CD4-positive, alpha-beta T cell treated with Interleukin-12 subunit alpha and Interleukin-12 subunit beta, for 1 hour (primary cell): ENCODE measurements at places on chromosomes 11 and 22.

DNA sequence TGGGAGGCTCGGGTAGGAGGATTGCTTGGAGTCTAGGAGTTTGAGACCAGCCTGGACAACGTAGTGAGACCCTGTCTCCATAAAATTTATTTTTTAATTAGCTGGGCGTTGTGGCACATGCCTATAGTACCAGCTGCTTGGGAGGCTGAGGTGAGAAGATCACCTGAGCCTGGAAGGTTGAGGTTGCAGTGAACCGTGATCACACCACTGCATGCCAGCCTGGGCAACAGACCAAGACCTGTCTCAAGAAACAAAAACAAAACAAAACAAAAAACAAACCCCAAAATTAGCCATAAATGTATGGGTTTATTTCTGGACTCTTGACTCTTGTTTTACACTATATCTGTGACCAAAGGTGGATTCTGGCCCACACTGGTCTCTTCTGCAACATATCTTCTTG is 41.6 kb downstream of the EIF3F start:
- DNase-seq, result no peak

DNA sequence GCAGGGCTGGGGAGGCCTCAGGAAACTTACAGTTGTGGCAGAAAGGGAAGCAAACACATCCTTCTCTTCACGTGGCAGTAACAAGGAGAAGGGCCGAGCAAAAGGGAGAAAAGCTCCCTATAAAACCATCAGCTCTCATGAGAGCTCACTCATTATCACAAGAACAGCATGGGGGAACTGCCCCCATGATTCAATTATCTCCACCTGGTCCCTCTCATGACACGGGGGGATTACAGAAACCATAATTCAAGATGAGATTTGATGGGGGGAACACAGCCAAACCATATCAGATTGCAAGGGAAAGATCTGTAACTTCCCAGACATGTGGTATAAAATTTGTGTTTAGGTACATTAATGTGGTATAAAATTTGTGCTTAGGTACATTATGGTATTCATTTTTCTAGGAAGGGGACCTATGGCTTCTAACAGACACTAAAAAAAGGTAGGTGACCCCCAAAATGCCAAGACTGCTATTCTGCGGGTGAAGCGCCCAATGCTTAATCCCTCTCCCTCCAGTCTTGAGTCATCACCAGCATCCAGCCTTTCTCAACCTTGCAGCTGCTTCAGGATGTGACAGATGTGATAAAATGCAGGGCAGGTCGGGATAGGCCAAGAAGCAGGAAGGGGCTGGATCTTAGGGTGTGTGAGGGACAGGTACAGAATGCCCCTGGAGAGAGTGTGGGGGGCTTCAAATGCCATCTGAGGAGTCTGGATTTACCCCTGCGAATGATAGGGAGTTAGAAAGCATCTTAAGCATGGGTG is 57.7 kb upstream of the AMPD3 start:
- DNase-seq, result no peak

DNA sequence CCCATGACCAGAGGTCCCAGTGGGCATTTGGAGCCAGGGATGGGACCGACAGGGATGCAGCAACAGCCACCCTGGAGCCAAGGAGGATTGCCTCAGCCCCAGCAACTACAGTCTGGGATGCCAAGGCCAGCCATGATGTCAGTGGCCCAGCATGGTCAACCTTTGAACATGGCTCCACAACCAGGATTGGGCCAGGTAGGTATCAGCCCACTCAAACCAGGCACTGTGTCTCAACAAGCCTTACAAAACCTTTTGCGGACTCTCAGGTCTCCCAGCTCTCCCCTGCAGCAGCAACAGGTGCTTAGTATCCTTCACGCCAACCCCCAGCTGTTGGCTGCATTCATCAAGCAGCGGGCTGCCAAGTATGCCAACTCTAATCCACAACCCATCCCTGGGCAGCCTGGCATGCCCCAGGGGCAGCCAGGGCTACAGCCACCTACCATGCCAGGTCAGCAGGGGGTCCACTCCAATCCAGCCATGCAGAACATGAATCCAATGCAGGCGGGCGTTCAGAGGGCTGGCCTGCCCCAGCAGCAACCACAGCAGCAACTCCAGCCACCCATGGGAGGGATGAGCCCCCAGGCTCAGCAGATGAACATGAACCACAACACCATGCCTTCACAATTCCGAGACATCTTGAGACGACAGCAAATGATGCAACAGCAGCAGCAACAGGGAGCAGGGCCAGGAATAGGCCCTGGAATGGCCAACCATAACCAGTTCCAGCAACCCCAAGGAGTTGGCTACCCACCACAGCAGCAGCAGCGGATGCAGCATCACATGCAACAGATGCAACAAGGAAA is 27.3 kb upstream of the L3MBTL2 start:
- no peak for DNase-seq

GRCh38 chr11:121086866-121087265 is 14.2 kb upstream of the TECTA start:
- no peak for DNase-seq

DNA sequence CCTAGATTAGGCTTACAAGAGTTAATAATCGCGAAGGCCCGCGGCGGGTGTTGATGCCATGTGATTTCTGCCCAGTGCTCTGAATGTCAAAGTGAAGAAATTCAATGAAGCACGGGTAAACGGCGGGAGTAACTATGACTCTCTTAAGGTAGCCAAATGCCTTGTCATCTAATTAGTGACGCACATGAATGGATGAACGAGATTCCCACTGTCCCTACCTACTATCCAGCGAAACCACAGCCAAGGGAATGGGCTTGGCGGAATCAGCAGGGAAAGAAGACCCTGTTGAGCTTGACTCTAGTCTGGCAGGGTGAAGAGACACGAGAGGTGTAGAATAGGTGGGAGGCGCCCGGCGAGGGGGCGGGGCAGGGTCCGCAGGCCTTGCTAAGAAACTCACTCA is 65.5 kb downstream of the AAMDC start:
- DNase-seq, result no peak

DNA sequence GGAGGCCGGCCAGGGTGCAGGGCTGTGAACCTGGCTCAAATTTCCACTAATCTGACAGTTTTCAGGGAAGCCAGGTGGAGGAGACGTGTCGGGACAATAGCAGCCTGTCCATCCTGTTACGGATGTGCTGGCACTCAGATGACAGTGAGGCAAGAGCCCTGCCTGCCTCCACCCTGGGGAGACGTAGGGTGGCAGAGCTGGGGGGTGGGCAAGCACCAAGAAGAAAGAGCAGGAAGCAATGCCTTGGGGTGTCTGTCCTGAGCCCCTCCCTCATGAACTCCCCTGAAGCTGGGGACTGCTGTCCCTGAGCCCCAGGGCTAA is 10.0 kb upstream of the TRIM29 start:
- no peak for DNase-seq

DNA sequence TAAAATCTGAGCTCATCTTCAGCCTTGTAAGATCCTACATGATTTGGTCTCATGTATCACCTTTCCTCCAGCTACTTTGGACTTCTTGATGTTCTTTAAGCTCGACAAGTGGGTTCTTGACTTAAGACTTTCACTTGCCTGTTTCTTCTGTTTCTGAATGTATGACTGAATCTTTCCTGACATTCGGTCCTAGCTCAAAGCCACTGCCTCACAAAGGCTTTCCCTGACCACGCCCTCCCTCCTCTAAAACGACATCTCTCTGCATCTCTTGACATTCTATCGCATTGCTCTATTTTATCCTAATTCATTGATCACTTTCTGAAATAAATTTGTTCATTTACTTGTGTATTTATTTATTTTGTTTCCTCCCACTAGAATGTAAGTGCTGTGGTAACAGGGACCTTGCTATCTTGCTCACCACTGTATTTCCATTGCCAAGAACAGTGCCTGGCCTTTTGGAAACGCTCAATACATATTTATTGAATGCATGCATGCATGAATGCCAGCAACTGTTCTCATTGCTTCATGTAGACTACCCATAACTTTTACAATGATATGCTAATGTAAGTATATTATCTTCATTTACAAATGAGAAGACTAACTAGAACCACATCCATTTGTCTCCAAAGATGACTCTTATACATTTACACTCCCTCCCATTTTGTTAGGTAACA is 43.0 kb downstream of the LMO2 start:
- no peak for DNase-seq

DNA sequence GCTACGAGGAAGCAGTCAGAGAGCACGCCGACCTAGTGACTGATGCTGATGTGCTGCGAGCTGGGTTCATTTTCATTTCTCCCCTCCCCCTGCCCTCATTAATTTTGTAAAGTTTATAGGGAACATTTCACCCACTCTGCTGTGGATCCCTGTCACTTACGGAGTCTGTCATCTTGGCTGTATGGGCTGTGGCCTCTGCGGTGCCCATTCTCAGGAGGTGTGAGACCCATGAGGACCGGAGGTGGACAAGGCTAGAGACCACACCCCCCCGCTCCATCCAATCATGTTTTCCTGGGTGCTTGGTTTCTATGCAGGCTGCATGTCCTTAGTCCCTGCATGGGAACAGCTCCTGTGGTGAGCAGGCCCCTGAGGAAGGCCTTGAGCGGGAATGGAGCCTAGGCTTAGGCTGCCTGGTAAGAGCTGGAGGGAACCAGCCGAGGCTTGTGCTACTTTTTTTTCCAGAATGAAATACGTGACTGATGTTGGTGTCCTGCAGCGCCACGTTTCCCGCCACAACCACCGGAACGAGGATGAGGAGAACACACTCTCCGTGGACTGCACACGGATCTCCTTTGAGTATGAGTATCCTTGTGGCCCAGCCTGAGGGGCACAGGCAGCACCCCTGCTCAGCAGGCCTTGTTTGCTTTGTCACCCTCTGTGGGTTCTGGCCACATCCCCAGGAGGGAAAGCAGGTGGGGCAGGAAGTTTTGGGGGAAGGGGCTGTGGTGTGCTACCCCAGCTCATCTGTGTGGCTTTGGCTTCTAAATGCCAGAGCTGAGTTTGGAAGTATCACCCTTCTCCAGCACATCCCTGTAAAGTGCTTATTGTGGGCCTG is 19.1 kb downstream of the CLDN5 start:
- DNase-seq, result no peak
